ENCODE measurements at places on chromosomes 11 and 22.

DNA sequence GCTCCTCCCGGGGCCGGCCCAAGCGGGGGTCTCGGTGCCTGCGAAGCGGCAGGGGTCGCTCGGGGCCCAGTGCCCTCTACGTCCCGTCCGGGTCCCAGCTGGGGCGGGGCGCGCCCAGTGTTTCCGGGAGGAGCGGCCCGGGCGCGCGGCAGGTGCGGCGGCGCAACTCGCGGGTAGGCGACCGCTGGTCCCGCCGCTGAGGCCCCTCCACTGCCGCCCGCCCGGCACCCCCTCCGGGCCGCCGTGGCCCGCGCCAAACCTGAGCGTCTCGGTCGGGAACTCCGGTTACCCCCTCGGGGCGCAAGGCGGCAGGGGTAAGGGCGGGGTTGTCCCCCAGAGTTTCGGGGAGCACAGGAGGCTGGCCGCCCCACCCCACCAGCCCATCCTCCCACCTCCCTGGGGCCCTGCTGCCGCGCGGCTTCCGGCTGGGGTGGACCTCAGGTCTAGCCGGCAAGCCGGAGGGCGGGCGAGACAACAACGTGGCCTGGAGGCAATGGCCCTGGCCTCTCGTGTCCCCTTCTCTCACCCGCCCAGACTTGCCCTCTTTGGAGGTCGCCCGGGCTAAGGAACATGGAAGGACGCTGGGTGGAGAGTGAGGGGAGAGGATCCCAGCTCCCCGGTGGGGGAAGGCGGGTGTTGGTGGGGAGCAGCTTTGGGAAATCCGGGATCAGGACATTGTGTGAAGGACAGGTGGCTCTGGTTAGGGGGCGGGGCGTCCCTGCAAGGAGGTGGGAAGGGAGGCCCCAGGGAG, 398 bp upstream of the CRACR2B start:
- DNase-seq: no peak

- no peak for DNase-seq
These were observed 43.0 kb upstream of the CD5 start for GRCh38 chr11:61059260-61059752.

- DNase-seq: no peak
These were observed 618 bp downstream of the MTA2 start for GRCh38 chr11:62601122-62601371.

- no peak for DNase-seq
These were observed 431.3 kb downstream of the TBC1D22A start for GRCh38 chr22:47193606-47194329.

GRCh38 chr11:1773131-1773993, 9.6 kb upstream of the CTSD start:
- no peak for DNase-seq

- no peak for DNase-seq
These were observed 13.4 kb downstream of the ABTB2 start for GRCh38 chr11:34344410-34344767.

DNA sequence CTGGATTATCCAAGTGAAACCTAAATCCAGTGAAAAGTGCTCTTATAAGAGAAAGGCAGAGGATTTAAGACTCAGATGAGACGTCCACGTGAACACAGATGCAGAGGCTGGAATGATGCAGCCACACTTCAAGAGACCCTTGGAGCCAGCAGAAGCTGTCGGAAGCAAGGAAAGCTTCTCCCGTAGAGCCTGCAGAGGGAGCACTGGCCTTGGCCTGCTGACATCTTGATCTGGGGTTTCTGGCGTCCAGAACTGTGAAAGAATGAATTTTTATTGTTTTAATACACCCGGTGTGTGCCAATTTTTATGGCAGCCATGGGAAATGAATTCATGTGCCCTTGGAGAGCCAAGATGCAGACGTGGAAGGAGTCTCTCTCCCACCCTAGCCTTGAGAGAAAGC, 407.0 kb upstream of the B3GAT1 start:
- DNase-seq: no peak

DNA sequence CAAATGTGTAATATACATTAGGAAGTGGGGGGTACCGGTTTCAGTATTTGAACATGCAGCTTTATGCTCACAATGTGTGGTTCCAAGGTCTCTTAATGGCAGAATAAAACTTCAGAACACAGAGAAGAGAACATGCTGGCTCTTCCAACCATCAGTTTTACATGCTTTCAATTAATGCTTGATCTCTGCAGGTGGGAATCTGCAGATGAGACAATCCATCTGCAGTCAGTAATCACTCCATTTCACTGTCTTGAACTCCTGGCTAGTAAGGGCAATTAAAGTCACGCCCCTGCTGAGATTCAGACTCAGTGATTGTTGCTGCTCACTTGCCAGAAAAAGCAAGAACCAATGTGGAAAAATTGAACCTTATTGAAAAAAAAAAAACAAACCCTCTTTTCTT, 945.7 kb downstream of the DLG2 start:
- DNase-seq: no peak

DNA sequence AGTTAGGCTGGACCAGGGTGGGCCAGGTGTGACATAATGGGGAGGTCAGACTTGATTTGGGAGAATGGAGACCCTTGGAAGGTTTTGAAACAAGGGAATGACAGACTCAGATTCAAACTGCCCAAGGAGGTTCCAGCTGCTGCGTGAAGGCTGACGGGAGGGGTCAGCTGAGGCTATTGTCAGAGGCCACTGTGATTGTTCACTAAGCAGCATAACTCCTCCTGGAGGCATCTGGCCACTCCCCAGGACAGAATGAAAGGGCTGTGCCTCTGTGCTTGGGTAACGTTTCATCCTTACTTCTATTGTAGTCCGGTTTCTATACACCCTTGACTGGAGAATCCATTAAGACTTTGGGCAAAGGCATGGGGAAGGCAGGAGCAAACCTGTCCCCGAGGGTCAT, 126.6 kb downstream of the DSCAML1 start:
- no peak for DNase-seq

- DNase-seq: no peak
These were observed 50.6 kb downstream of the C11orf58 start for GRCh38 chr11:16789063-16789420.

GRCh38 chr22:41048791-41049717, 43.3 kb upstream of the EP300 start:
- DNase-seq: no peak

GRCh38 chr11:60711276-60711675, 11.9 kb downstream of the MS4A8 start:
- no peak for DNase-seq

DNA sequence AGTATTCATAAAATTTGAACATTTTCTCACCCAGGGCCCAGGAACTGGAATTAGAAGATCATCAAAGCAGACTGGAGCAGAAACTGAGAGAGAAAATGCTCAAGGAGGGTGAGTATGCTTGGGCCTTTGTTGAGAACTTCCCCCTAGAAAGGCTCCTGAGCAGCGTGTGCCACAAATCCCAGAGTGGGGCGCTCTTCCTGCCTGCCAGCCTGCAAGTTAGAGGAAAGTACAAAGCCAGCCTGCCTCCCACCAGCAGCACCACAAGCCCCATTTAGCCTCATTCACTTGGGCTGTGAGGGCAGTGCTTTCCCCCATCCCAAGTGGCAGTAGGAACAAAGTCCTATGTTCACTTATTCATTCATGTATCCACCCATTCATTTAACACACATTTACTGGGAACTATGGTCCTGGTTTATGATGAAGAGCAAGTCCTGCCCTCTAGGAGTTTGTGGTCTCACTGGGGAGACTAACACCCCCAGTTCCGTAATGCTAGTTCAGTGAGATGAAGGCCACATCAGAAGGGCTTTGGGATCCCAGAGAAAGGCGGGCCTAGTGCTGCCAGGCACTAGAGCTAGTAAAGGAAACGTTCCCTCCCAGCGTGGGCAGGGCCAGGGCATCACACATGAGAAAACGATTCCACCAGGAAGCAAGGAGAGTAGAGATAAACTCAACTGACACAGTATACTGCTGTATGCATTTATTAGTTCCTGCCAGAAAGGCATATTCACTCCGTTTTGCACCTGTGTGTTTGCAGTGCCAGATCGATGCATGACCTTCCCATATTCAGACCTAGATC, 22.4 kb upstream of the PARVA start:
- no peak for DNase-seq

DNA sequence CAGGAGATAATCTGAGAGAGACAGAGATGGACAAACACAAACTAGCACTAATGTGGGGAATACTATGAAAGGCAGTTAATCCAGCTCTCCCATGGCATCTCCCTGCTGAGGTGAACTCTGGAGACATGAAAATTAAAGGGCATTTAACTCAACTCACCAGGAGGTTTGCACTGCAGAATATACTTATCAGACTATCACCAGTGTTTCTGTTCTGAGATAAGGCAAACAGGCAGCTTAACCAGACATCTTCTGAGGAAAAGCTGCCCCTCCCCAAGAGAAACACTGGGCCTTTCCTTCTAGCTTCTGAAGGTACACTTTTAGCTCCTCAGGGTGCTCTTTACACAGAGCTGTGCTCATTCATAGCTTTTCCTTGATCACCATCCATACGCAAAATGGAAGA, 85.5 kb downstream of the AMBRA1 start:
- DNase-seq: no peak

- DNase-seq: no peak
These were observed 86.9 kb downstream of the SYN3 start for GRCh38 chr22:32971276-32971675.

- DNase-seq: no peak
These were observed 34.9 kb upstream of the CD82 start for GRCh38 chr11:44530413-44531115.

DNA sequence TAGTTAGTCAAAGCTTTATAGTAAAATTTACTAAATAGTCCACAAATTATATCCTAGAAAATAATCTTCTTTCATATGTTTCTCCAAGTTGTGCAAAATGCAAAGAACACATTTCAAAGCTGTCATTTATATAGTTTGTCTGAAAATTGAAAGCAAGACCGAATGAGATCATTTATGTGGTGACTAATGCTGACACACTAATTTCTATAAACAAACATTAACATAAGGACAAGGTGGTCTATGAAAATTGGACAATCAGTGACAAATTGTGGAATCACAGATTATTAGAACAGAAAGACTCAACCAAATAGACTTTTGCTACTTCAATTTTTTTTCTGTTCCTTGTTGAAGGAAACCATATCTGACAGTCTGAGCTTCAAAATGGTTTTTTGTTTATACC, 1056.1 kb downstream of the LRRC4C start:
- DNase-seq: no peak

- DNase-seq: no peak
These were observed 86.0 kb upstream of the TP53I11 start for GRCh38 chr11:45036733-45037132.

GRCh38 chr11:46491661-46492330, 100.2 kb upstream of the CHRM4 start:
- no peak for DNase-seq

GRCh38 chr11:10454878-10455631, at the start of gene AMPD3:
Gene AMPD3 (plus strand): TSS chr11:10455264. CDS start chr11:10461520, 6,256 bp downstream.
- no peak for DNase-seq

- DNase-seq: no peak
These were observed 42.0 kb downstream of the BLID start for GRCh38 chr11:122074022-122074421.

GRCh38 chr22:20384865-20385264, 9.1 kb upstream of the ZNF74 start:
- no peak for DNase-seq

DNA sequence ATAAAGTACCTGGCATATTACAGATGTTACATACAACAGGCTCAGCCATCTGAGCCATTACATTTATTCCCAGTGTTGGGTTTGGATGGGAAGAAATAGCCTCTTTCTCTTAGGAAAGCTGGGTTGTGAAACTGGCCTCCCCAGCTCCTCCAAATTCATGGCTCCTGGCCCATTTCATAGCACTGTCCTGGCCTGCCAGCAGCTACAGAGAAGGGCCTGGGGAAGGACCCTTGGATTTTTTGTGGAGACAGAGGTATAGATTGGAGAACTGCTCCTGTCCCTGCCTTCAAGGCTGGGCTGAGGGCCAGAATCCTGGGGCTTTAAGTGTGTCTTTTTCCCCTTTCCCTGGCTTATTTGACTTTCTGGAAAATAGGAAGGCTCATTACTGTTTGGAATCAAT, 18.0 kb downstream of the PKNOX2 start:
- no peak for DNase-seq

- DNase-seq: no peak
These were observed 13.1 kb upstream of the GRK3 start for GRCh38 chr22:25551396-25551795.

- no peak for DNase-seq
These were observed 9.8 kb downstream of the KCNJ11 start for GRCh38 chr11:17378655-17379054.

DNA sequence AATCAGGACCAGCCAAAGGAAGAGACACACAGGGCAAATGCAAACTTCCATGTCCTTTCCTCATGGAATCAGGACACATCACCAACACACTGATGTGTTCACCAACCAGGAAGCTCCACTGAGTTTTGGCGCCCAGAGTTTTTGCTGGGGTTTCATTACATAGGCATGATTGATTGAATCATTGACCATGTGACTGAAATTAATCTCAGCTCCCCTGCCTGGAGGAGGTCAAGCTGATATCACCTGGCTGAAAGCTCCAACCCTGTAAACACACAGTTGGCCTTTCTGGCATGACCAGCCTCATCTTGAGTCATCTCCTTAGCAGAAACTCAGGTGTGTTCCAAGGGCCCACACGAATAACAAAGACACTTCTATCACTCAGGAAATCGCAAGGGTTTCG, 133.2 kb downstream of the TRIM29 start:
- DNase-seq: no peak

GRCh38 chr22:24950272-24950902, 2.1 kb upstream of the KIAA1671 start:
- no peak for DNase-seq

DNA sequence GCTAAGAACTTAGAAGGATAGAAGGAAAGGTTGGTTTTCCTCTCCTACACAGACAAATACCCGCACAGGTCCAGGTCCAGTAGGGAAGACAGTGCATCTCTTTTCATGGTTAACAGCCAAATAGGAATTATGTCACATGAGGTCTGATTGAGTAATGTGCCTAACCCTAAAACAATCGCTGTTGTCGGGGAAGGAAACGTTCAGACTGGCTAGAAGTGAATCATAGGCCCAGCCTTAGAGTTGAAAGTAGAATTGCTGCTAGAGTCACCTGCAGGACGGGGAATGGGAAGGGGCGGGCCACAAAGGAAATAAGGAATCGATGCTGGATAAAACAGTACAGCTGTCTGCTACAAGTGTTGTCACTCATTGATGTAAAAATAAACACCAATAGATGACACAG, 12.4 kb upstream of the HTATIP2 start:
- DNase-seq: no peak

DNA sequence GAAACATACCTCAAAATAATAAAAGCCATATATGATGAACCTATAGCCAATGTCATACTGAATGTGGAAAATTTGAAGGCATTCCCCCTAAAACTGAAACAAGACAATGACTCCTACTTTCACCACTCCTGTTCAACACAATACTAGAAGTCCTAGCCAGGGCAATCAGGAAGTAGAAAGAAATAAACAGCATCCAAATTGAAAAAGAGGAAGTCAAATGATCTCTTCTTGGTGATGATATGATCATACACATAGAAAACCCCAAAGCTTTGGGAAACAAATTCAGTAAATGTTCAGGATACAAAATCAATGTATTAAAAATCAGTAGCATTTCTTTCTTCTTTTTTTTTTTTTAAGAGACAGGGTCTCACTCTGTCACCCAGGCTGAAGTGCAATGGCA, 109.9 kb downstream of the DLG2 start:
- no peak for DNase-seq

GRCh38 chr11:14029440-14029839, 66.9 kb downstream of the SPON1 start:
- no peak for DNase-seq

Data from stimulated activated CD8-positive, alpha-beta memory T cell treated with anti-CD3 and anti-CD28 coated beads, Interleukin-7, amount 100 ng/mL, for 1 hour (primary cell).